ENCODE measurements at places on chromosomes 16 and 17. TPM values are rescaled to one million over a fixed set of nuclear protein-coding genes. Genes with fewer than 3 reads are reported as not detected.

- DNase-seq = peak; percentile 5
Measured at GRCh38 chr16:25192096-25192495, 24.7 kb upstream of the AQP8 start.

GRCh38 chr17:12320286-12320685 lies 299.6 kb downstream of the MAP2K4 start:
- no peak for DNase-seq

DNA sequence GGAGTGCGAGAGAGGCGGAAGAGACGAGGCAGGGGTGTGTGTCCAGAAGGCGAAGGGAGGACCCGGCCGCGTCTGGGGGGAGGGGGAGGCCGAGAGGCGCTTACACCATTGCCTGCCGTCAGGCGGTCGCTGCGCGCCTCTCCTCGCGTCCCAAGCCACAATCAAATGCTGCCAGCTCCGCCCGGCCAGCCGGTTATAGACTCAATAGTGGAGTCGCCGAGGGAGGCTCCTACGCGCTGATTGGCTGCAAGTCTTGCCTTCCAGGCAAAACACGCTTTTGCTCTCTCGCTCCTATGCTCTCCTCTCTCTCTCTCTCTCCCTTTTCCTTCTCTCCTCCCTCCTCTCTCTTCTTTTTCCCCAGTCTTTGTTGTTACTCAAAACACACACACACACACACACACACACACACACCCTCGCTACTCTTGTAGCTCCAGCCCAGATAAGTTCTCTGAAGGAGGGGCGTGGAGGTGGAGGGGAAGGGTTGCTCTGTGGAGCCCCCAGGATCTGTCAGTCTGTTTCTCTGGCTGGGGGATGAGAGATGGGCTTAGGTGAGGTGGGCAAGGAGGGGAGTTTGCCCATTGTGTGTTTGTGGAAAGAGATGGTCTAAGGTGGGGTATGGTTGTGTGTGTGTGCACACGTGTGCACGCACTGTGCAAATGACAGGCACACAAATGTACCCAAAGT lies at the start of gene DLX3:
Gene DLX3 (minus strand): TSS at position 170 of the 684 bp plus-strand sequence. CDS start 226 bp downstream, outside the sequence.
- peak; percentile 79 for DNase-seq

GRCh38 chr17:41782142-41782541 lies 4.4 kb downstream of the JUP start:
- no peak for DNase-seq

DNA sequence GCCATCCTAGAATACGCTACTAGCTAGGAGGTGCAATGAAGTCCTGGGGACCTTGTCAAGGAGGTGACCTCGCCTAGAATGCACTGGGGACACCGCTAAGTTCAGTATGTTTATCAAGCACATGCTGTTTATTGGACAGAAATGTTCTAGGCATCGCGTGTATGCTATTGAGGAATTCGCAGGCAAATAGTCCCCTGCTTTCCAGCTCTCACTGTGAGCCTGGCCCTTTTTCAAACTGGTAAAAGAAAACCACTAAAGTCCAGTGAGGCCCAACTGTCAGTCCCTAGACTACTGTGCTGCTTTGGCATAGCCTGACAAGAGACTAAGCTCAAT lies 1.2 kb upstream of the FAM222B start:
- no peak for DNase-seq

GRCh38 chr17:61442878-61443474 lies 9.2 kb upstream of the TBX4 start:
- no peak for DNase-seq

- no peak for DNase-seq
Measured at GRCh38 chr16:12252616-12253015, 276.1 kb downstream of the SNX29 start.

Gene CDRT4
- 1.9 TPM for polyA plus RNA-seq

Gene KCNJ18
- not detected for polyA plus RNA-seq

Gene ST6GALNAC2
- 9.5 TPM for polyA plus RNA-seq
